Fibroblast of skin of left biceps (primary cell): ENCODE measurements at places on chromosomes 1 and 21.
A peak's percentile ranks its signal among the peaks of the same experiment; 100 is the strongest.

DNA sequence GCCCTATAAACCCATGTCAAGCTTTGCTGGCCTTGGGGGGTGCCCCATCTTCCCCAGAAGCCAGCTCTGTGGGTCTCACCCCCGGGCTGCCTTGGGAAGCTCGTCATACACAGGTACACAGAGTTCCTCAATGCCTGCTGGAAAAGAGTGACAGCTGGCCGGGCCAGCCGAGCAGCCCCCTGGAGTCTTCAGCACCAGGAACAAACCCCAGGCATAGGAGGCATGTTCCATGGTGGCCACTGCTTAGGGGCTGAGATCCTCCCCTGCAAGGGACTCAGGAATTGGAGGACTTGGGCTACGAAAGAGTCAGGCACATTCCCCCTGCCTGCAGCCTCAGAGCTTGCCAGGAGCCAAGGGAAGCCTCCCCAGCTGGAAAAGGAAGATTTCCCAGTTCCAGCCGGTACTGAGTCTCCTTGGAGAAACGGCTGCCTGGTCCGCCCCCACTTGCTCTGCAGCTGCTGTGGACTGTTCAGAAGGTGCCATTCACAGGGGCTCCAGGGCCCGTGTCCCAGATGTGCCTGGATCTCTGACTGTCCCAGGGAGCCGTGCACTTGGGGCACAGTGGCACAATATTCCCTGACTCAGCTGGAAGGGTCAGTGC is 89.5 kb downstream of the STUM start:
- no peak for DNase-seq

DNA sequence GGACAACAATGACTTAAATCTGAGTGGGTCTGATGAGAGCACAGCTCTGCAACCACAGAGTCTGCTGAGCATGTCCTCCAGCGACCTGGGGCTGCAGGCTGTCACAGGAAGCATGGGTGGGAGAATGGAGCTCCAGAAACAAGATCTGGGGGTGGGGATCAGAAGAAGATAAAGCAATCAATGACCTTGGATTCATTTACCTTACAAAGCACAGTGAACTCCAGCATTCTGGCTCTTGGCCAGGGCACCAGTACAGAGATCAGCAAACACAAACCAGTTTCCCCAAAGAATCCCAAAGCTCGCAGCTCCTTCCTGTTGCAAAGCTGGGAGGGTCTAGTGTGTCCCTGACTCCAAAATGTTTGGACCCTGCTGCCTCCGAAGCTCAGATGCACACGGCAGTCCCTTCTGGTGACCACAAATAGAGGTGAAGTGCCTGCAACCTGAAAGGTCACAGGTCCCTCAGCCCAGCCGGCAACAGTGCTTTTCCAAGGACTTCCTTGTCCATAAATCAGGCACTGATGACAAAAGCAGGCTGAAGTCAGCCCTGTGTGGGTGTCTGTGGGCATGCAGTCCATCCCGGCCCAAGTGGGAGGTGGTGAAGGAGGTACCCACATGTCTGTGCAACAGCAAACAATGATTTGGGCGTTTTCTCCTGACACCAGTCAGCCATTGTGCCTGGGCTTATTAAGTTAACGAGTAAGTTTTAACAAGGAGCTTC is 76.1 kb downstream of the SH3BGR start:
- no peak for DNase-seq

DNA sequence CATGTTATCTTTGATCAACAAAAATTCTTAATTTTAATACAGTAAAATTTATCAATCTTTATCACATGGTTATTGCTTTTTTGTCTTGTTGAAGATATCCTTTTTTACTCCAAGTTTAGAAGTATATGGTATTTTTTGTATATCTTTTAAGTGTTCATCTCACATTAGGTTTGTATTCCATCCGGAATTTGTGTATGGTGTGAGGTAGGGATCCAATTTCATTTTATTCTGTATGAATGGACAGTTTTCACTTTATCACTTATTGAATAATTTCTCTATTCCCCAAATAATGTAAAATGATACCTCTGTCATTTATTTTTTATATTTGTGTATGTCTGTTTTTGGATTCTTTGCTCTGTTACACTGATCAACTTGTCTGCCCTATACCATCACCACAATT is 25.3 kb downstream of the NFIA start:
- no peak for DNase-seq

GRCh38 chr21:38133240-38133639 is 123.6 kb upstream of the KCNJ15 start:
- DNase-seq, result no peak

- no peak for DNase-seq
Observed at GRCh38 chr1:11822091-11822490, 16.1 kb downstream of the CLCN6 start.

DNA sequence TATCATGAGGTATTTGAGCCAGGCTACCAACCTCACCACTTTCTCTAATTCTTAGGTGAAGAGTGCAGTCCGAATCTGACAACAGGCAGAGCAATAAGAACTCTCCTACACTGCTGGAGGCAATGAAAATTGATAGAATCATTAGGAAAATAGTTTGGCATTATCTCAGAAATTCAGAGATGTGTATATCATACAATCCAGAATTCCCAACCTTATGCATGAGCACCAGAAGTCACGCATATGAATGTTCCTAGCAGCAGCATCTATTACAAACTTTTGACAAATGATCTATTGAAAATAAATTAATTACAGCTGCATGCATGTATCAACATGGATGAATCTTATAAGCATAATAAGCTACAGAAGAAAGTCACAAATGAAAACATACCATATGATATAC is 176.9 kb upstream of the CAMK1G start:
- peak; percentile 84 for DNase-seq

DNA sequence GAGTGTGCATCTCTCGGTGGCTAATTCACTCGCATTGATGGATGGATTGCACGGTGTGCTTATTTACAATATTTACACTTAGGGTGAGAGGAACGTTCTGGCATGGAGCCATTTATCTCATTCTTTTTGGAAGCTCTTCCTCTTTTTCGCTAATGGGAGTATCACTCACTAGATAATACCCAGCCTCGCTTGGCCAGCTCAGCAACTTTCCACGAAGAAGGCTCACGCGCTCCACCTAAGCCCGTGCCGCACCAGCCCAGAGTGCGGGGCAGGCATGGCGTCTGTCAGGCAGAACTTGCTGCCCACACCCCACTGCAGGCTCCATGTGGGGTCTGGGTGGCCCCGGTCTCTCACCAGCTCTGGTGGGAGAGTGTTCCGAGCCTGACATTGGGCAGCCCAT is 484.9 kb downstream of the NPHP4 start:
- DNase-seq, result no peak

DNA sequence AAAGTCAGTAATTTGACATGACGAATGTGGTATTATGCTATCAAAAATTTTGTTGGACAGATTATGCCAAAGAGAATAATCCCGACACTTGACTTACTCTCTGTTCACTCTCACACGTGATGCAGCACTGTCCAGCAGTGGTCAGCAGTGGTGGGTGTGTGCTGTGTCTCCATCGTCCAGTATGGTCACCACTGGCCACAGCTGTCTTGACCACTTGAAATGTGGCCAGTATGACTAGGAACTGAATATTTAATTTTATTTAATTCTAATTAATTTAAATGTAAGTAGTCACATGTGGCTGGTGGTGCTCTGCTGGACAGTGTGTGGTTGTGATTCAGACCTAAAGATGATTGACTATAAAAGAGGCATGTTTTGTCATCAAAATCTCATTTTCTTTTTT is 24.0 kb downstream of the URB2 start:
- no peak for DNase-seq
